ENCODE measurements at places on chromosomes 3 and 15.

DNA sequence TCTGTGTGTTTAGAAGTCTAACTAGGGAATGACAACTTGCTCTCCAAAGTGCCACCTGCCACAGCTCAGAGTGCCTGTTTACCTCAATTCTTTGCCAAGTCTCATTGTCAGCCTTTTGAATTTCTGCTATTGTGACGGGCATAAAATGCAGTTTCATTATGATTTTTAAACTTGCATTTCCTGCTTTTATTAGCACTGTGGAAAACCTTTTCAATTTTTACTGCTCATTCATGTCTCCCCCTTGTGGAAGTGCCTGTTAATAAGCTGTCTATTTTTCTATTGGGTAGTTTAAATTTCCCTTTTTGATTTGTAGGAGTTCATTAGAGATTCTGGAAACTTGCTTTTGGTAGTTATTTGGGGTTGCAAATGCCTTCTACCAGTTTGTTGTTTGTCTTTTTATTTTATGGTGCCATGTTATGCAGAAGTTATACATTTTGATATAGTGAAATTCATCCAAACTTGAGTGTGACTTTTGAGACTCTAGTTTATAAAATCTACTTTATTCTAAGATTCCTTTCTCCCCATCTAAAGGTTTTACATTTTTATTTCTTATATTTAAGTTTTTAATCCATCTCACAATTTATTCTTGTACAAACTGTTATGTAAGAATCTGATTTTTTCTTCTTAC lies 53.9 kb upstream of the FRMD4B start:
- DNase-seq, result no peak

GRCh38 chr15:56428821-56429458 lies 36.0 kb downstream of the MNS1 start:
- DNase-seq, result peak; percentile 51

DNA sequence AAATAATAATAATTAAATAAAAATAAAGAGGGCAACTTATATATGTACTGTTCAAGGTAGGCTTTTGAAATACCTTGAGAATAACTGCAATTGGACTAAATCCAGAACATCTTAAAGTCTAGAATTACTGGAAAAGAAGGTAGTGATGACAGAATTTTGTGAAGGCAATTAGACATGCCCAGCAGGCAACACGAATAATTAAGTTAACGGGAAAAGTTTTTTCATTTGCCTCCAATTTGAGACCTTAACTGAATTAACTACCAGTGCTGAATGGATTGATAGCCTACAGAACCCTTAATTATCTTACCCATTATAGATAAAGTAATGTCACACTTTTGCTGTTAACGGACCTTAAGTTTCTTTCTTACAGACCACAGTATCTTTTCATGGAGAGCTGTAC lies 13.3 kb downstream of the COX5A start:
- DNase-seq, result no peak

DNA sequence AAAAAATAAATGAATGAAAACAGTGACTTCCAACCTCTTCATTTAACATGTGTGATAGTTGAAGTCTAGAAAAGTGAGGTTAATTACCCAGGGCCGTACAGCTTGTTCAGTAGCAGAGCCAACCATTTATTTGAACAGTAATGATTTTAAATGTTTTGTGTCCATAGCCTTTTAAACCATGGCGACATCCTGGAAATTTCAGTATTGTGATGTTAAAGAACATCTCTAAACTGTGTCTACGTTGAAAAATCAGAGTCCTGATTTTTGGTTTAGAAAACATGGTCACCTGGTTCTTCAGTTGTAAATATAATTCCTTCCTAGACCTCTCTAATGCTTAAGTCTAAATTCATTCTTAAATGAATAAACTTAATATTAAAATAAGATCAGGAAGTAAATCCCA lies 14.2 kb downstream of the LPP start:
- no peak for DNase-seq

DNA sequence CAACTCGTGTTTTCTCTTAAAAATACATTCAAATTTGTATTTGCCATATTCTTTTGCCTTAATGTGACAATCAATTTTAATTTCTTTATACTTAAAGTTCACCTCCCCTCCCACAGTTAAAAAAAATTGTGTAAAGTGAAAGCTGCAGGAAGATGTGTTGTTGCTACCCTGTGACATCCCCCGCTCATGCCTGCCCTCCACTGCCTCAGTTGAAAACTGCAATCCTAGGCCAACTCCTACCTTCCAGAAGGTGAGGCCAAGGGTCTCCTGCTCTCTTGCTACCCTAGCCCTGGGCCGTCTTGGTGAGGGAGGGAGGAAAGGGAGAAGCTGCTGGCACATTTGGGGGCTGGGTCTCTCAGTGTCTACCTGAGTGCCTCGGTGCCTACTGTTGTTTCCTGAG lies 57.0 kb upstream of the CMTM7 start:
- DNase-seq, result no peak

DNA sequence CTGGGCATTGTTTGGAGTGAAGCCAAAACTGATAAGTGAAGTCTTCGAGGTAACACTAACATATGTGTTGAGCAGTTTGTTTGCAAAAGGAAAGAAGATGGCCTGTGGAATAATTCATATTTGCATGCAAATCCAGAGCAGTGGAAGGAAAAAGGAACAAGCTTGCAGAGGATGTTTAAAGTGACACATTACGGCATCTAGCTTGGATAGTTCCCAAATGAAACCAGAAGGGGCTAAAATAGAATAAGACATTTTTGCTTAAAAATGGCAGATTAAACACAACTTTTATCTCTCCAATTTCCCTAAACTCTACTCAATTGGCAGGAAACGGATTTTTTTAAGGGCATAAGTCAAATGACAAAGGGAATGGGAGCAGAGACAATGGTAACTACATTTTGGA lies 25.4 kb upstream of the RYK start:
- DNase-seq, result no peak

- DNase-seq, result no peak
Measured at GRCh38 chr15:41967506-41968206, 4.7 kb downstream of the EHD4 start.

GRCh38 chr3:65883613-65884012 lies 155.1 kb downstream of the MAGI1 start:
- DNase-seq, result no peak

GRCh38 chr15:95292785-95293450 lies 1037.6 kb upstream of the NR2F2 start:
- DNase-seq, result no peak
